SW 1271 (cell line): ENCODE measurements at places on chromosomes 6 and 20.

DNA sequence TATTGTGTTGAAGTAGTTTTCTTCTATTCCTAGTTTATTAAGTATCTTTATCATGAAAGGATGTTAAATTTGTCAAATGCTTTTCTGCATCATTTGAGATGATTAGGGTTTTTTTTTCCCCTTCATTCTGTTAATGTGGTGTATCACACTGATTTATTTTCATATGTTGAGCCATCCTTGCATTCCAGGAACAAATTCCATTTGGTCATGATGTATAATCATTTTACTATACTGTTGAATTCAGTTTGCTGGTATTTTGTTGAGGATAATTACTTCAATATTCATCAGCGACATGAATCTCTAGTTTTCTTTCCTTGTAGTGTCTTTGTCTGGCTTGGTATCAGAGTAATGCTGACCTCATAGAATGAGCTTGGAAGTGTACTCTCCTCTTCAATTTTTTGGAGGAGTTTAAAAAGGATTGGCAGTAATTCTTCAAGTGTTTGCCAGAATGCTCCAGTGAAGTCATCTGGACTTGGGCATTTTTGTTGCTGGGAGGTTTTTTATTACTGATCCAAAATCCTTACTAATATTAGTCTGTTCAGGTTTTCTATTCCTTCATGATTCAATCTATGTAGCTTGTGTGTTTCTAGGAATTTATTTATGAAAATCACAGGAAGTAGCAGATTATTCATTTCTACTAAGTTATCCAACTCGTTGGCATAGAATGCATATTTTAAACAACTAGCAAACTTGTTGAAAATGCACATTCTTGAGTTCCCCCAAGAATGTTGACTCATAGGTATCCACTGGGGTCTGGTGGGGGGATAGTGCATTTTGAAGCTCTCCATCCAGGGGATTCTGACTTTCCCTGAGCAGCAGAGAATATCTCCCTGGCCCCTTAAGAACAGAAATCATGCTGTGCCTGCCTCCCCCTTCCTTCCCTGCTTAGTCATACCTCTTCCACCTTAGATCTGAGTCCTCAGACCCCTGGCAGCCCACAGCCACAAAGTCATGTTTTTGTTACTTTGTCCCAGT, 187.1 kb downstream of the BMP7 start:
- no peak for DNase-seq

GRCh38 chr20:51227744-51228143, 204.8 kb upstream of the KCNG1 start:
- DNase-seq = no peak

- DNase-seq = no peak
Measured at GRCh38 chr20:32537657-32538525, 47.2 kb downstream of the NOL4L start.

- DNase-seq = no peak
Measured at GRCh38 chr6:140403020-140403419, 1028.6 kb upstream of the CITED2 start.

DNA sequence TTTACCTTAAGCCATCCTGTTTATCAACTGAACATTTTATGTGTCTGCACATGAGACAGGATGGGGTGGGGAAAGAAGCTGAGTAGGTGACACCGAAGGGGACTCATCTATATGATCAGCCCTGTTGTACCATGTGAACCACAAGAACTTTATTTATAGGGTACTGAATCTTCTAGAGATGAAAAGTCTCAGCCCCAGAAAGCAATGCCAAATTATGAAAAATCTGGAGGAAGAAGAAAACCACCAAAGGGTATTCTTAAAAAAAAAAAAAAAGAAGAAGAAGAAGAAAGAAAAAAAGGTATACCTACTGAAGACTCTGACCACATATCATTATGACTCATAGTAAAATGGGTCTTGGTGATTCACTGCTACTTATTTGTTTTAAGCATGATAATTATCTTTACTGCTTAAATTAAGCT, 39.8 kb upstream of the HBS1L start:
- no peak for DNase-seq
